ENCODE measurements at places on chromosomes 1 and 21. TPM values are rescaled to one million over a fixed set of nuclear protein-coding genes. Genes with fewer than 3 reads are reported as not detected.
A peak's percentile ranks its signal among the peaks of the same experiment; 100 is the strongest.

DNA sequence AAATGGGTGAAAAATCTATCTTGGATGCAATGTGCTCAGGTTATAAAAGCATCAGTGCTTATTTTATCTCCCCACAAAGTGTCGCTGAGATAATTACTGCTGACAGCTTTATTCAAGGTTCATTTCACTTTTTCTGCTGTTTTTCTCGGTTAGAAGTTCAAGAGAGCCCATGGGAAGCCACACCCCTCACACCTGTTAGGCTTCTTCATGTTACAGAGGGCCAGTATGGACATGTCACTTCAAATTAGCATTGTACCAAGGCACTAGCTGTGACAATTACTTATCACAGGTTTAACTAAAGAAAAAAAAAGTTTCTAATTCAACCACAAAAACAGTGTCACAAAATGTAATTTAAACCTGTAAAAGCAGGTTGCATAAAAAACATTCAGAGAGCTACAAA is 187.3 kb upstream of the DMRTA2 start:
- DNase-seq: no peak

DNA sequence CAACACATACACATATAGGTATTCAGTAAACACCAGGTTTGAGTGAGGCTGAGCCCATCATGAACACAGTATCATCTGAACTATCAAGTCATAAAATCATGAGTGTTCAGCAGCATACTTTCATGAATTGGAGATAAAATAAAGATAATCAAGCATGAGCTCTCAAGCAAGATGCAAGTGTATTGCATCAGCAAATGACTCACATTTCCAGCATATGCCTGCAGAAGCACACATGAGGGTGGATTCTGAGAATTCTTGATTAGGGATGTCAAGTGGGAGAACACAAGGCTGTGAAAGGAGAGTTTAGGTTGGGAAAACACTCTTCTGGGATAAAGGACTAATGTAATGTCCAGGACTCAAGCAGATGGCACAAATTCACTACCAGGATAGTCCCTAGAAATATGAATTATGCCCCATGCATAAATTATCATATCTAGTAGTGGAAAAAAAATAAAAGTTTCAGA is 299.2 kb downstream of the SRGAP2C start:
- DNase-seq: no peak

- no peak for DNase-seq
These were observed 25.3 kb upstream of the TTF2 start for GRCh38 chr1:117034791-117035290.

DNA sequence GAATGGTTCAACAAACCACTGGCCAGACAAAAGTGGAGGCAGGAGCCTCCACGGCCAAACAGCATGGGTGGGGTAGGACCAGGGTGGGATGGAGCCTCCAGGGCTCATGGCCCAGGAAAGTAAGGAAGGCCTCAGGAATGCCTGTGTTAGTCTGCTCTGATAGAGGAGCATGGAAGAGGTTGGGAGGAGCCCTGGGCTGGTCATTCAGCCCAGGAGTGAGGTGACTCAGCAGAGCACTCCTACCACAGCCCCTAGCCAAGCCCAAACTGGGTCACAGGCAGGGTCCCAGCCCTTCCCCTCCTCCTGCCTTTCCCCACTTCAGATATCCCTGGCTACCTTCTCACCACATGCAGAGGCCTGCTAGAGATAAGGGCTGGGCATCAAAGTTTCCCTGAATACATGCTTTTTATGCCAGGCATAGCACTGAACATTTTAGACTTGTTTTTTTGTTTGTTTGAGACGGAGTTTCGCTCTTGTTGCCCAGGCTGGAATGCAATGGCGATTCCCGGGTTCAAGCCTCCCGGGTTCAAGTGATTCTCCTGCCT is 3.1 kb upstream of the SHISA4 start:
- no peak for DNase-seq

GRCh38 chr1:60280819-60281218 is 207.2 kb upstream of the C1orf87 start:
- DNase-seq: no peak

DNA sequence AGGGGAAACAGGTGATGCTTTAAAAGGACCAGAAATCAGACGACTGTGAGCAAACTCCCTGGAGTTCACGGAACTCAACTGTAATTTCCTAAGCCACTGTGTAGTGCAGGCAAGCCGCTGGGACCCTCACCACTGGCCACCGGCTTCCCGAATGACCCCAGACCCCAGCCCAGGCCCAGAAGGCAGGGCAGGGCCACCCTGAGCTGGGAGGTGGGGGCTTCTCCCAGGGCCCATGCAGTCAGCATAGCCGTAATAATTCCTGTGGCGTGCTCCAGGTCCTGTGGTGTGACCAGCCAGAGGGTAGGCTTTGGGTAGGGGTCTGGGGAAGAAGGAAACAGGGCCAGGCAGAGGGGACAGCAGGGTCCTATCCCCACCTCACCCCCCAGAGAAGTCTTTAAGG is 3.5 kb upstream of the ARF1 start:
- DNase-seq: no peak

DNA sequence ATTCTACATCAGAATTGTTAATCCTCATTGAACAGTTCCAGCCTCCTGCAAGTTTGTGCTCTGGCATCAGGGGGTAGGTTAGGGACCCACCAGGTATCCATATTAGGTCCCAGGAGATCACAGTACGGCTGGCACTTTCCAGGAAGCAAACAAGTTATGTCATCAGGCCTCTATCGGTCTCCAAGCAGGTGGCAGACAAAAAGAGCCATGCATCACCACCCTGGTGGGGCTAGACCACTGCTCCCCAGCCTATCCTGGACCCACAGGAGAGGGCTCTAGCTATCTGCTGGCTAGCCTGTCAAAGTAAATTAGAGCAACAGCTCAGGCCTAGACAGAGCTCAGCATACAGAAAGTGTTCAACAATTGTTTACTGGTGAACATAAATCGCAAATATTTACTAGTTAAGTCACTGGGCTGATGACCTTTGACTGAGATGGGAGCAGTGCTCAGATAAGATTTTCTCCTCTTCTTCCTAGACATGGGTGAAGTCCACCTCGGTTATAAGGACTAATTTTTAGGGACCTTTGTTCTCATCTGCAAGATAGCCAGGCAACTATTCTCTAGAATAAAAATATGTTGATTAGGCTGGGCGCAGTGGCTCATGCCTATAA is 6.4 kb downstream of the NUAK2 start:
- no peak for DNase-seq

DNA sequence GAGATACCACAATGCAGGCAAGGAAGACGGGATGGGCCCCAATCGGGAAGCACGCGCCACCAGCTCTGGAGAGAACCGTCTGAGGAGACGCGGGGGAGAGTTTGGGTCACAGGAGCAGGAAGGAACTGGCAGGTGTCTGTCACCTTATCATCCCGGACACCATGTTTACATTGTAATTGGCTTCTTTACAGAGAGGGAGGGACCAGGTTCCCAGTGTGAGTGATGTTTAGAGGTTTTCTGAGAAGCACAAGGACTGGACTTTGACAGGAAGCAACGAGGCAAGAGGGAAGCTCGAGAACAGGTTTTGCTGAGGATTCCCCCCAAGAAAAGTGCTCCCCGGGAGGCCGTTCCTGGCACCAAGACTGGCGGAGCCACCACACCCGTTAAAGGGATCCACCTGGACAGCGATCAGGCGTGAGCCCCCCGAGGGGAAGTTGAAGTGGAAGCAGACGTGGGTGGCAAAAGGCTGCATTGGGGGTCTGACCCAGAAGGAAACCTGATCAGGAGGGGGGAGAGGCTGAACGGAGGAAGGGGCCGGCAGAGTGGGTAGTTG is 957 bp downstream of the EPS15 start:
- DNase-seq: peak; percentile 45

DNA sequence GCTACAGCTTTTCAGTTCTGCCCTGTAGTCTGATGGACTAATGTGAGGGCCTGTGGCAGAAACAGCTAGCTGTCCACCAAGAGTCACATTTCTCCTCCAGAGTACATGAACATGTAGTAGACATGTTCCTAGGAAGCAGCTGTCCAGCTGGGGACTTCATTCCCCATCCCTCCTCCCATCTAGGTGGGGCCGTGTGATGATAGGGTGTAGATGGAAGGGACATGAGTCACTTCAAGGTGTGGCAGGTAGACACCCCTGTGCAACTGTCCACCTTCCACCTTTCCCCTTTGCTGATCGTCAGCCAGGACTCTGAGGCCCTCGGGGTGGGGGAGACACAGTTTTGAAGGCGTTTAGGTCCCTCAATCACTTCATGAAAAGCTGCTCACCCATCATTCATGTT is 3.6 kb upstream of the RD3 start:
- DNase-seq: no peak

DNA sequence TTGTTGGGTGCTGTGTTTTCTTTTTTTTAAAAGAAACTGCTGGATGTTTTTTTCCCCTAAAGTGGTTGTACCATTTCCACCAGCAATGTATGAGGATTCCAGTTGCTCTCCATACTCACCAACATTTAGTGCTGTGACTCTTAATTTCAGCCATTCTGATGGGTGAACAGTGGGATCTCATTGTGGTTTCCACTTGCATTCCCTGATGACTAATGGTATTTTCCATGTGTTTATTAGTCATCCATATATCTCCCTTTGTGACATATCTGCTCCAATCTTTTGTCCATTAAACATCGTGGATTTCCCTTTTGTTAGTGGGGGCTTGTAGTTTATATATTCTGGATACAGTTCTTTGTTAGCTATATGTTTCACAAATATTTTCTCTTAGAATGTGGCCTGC is 206.0 kb downstream of the CAMTA1 start:
- no peak for DNase-seq

DNA sequence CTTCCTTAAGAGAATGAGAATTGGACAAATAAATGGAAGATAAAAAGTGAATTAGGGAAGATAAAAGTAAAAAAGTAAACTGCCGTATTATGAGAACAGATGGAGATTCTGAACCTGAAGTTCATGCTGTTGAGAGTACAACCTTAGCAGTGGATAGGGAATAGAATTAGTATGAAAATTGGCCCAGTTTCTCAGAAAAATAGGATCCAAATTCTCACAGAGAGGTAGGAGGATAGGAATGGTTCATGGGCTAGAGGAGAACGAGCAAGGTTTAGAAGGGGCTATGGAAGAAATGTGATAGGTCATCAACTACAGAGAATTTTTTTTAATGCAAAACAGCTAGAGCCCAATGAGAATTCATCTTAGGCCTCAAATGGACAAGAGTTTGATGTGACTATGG is 42.3 kb downstream of the COL24A1 start:
- no peak for DNase-seq

- no peak for DNase-seq
These were observed 23.5 kb upstream of the SLC5A9 start for GRCh38 chr1:48198970-48199369.

The OR2L13 gene
- not detected for polyA plus RNA-seq

The CBS gene
- 20.7 TPM for polyA plus RNA-seq

The TMEM240 gene
- polyA plus RNA-seq: 7.7 TPM

The SELENBP1 gene
- 53.3 TPM for polyA plus RNA-seq
